ENCODE measurements at places on chromosomes 6 and 20. TPM values are rescaled to one million over a fixed set of nuclear protein-coding genes. Genes with fewer than 3 reads are reported as not detected.

- no peaks in the 10 kb centered on the region for H3K4me1 ChIP-seq
- H3K36me3 ChIP-seq, result no peaks in the 10 kb centered on the region
- H3K4me3 ChIP-seq, result no peak overlapping the region
- H3K27ac ChIP-seq, result no peak overlapping the region
- no peaks in the 10 kb centered on the region for H3K27me3 ChIP-seq
Observed at GRCh38 chr20:37480919-37481318, 40.1 kb upstream of the NNAT start.

GRCh38 chr20:36604952-36605398, 604 bp upstream of the RAB5IF start:
- peak overlapping the region; percentile 82 for H3K27ac ChIP-seq
- peak overlapping the region; percentile 56 for H3K4me3 ChIP-seq
- peaks cover 19% of the 10 kb centered on the region for H3K4me1 ChIP-seq
- peak; percentile 48 for DNase-seq
- no peaks in the 10 kb centered on the region for H3K27me3 ChIP-seq
- peaks cover 4% of the 10 kb centered on the region for H3K36me3 ChIP-seq

Gene SPDEF
- not detected for polyA plus RNA-seq

- H3K27ac ChIP-seq, result peak overlapping the region; percentile 84
- H3K4me3 ChIP-seq, result peak overlapping the region; percentile 89
- peaks cover 21% of the 10 kb centered on the region for H3K4me1 ChIP-seq
- DNase-seq, result no peak
- H3K36me3 ChIP-seq, result no peaks in the 10 kb centered on the region
- no peaks in the 10 kb centered on the region for H3K27me3 ChIP-seq
Observed at GRCh38 chr6:36195471-36196112, 952 bp upstream of the BRPF3 start.

- DNase-seq, result no peak
- H3K4me3 ChIP-seq, result no peak overlapping the region
- no peaks in the 10 kb centered on the region for H3K4me1 ChIP-seq
- H3K27ac ChIP-seq, result no peak overlapping the region
- no peaks in the 10 kb centered on the region for H3K36me3 ChIP-seq
Observed at GRCh38 chr6:168638468-168639271, 197.7 kb downstream of the SMOC2 start.

DNA sequence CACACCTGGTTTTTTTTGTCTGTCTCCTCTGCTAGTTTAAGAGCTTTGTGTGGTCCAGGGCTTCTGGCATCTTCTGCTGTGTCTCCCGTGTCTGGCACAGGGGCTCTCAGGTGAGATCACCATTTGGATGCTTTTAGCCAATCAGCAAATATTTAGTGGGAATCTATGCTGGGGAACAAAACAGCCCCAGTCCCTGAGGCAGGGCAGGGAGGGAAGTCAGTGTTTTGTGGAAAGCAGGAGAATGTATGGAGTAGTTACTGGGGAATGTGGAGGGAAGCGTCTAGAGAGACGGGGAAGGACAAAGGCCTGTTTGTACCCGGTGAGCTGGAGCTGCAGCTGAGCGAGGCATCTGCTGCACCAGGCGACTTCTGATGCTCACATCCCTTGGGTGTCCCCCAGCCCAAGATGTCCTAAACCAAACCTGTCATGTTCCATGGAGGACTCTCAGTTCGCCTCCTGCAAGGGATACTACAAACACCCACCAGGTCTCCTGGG, 49.3 kb upstream of the NNAT start:
- DNase-seq, result no peak
- no peaks in the 10 kb centered on the region for H3K27me3 ChIP-seq
- no peaks in the 10 kb centered on the region for H3K36me3 ChIP-seq
- H3K4me1 ChIP-seq, result no peaks in the 10 kb centered on the region
- no peak overlapping the region for H3K27ac ChIP-seq

DNA sequence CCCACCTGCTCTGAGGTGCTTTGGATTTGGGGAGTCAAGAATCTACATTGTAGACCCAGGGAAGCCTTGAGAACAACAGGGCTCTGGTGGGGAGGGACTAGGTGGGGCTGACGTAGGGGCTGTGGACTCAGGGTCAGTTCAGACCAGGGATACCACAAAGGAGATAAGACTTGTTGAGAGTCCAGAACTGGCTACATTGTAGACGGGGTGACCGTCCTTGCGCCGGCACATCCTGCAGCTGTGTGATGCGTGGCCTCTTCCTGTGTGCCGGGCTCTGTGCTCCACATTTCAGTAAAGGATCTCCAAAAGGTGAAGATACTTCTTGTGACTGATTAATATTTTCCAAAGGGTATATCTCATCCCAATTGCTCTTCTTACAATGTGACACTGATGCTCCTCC, 9.8 kb upstream of the TLDC2 start:
- no peaks in the 10 kb centered on the region for H3K27me3 ChIP-seq
- H3K4me1 ChIP-seq, result no peaks in the 10 kb centered on the region
- H3K4me3 ChIP-seq, result no peak overlapping the region
- H3K27ac ChIP-seq, result no peak overlapping the region
- no peaks in the 10 kb centered on the region for H3K36me3 ChIP-seq

DNA sequence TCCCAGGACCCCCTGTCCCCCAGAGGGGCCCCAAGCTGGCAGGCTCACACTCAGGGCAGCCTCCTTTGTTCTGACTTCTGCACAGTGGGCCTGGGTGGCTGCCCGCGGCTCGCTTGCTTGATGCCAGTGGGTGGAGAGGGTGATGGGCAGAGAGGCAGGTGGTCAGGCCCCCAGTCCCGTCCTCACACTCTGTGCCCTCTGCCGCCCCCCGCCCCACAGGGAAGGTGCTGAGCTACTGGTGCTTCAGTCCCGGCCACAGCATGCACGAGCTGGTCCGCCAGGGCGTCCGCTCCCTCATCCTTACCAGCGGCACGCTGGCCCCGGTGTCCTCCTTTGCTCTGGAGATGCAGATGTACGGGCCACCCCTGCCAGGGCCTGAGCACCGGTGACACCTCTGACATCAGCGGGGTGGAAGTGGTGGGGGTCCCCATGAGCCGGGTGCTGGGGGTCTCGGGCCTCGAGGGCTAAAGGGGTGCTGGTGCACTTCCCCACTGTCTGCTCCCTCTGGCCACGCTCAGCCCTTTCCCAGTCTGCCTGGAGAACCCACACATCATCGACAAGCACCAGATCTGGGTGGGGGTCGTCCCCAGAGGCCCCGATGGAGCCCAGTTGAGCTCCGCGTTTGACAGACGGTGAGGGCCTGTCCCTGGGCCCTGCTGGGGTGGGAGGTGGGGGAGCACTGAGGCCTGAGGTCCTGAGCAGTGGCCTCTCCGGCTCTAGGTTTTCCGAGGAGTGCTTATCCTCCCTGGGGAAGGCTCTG, 8.9 kb upstream of the TNFRSF6B start:
- H3K27ac ChIP-seq, result no peak overlapping the region
- no peaks in the 10 kb centered on the region for H3K27me3 ChIP-seq
- DNase-seq, result no peak
- no peak overlapping the region for H3K4me3 ChIP-seq
- no peaks in the 10 kb centered on the region for H3K36me3 ChIP-seq
- peaks cover 16% of the 10 kb centered on the region for H3K4me1 ChIP-seq

GRCh38 chr6:33570806-33571636, 9.1 kb downstream of the BAK1 start:
- H3K4me1 ChIP-seq, result peaks cover 21% of the 10 kb centered on the region
- H3K27me3 ChIP-seq, result no peaks in the 10 kb centered on the region
- peak overlapping the region; percentile 85 for H3K4me3 ChIP-seq

- H3K36me3 ChIP-seq, result no peaks in the 10 kb centered on the region
- peak; percentile 29 for DNase-seq
- H3K4me3 ChIP-seq, result no peak overlapping the region
- H3K4me1 ChIP-seq, result no peaks in the 10 kb centered on the region
- no peak overlapping the region for H3K27ac ChIP-seq
Observed at GRCh38 chr6:53240761-53241160, 92.1 kb upstream of the GCM1 start.

Gene THBD
- not detected for polyA plus RNA-seq

DNA sequence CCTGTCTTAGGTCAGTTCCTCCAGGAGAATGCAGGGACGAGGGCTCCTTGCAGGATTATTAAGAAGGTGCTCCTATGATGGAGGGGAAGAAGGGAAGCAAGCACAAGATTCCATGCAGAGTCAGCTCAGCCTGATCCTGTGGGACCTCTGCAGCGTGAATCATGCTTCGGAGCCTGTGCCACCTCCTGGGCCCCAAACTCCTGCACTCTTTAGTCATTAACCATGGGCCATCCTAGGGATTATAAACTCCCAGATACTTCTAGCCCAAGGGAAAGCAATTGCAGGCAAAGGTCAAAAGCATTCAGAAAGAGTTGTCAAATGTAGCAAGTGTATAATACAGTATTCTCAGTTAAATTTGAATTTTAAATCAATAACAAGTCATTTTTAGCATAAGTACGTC, 208.7 kb upstream of the PMEPA1 start:
- no peaks in the 10 kb centered on the region for H3K4me1 ChIP-seq
- DNase-seq, result no peak
- H3K27me3 ChIP-seq, result no peaks in the 10 kb centered on the region
- no peak overlapping the region for H3K27ac ChIP-seq
- no peaks in the 10 kb centered on the region for H3K36me3 ChIP-seq

DNA sequence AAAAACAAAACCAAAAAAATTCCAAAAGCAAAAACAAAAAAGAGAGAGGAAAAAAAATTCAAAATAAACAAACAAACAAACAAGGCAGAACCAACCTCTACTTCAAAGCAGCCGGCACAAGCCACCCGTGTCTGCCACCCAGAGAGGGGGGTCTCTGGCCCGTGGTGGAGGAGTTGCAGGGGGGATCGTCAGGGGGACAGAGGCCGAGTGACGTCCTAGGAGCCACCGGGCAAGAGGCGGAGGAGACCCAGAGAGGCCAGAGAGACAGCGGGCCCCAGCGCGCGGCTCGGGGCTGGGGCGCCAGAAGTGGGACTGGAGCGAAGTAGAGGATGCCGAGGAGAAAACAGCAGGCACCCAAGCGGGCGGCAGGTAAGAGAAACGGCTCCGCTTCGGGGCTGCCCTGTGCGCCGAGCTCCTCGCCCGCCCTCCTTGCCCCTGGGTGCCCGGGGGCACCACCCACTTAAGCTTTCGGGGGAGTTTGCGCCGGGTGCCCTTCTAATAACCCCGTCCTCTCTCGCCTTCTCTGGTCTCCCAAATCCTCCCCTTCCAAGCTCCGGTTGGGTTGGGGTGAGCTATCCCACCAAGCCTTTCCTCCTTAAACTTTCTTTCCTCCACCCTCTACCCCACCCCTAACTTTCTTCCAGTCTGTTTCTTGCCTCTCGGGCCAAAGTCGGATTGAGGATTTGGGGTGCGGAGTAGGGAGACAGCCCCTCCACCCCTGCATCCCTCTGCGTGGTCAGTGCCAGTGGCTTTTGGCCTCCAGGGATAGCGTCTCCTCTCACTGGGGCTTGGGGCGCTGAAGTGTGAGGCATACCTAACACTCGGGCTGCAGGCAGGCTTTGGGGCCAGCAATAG, 1.0 kb downstream of the TSHZ2 start:
- H3K36me3 ChIP-seq, result no peaks in the 10 kb centered on the region
- peak; percentile 49 for DNase-seq
- H3K4me3 ChIP-seq, result peak overlapping the region; percentile 65
- peak overlapping the region; percentile 97 for H3K27ac ChIP-seq
- peaks cover 3% of the 10 kb centered on the region for H3K27me3 ChIP-seq

DNA sequence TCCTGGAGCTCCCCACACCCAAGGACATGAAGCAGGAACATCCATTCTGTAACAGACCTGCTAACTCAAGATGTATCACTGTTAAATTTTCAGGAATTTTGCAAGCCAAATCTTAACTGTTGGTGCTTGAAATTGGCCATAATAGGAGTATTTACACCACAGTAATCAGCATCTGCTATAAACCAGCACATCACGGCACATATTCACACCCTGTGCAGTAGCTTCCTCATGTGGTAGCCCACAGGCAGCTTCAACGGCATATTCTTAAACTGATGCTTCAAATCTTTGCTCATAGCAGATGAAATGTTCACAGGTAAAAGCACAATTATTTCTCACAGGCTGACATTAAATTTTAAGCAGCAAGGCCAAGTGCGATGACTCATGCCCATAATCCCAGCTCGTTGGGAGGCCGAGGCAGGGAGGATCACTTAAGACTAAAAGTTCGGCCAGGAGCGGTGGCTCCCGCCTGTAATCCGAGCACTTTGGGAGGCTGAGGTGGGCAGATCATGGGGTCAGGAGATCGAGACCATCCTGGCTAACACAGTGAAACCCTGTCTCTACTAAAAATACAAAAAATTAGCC, 43.5 kb upstream of the LYRM2 start:
- no peaks in the 10 kb centered on the region for H3K27me3 ChIP-seq
- H3K4me3 ChIP-seq, result no peak overlapping the region
- DNase-seq, result no peak
- H3K27ac ChIP-seq, result no peak overlapping the region
- H3K4me1 ChIP-seq, result no peaks in the 10 kb centered on the region

DNA sequence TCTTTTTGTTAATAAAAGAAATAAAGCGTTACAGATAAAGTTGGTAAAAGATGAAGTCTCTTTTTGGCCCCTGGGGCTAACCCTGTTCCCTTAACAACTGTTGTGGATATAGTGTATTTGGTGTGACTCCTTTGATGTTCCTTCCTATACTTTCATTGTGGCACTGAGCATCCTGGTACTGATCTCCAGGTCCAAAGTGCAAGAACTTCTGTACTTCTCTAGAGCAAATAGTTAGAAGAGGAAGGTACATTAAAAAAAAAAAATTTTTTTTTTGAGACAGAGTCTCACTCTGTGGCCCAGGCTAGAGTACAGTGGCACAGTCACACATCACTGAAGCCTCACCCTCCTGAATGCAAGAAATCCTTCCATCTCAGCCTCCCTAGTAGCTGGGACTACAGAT, 6.2 kb downstream of the POFUT1 start:
- H3K36me3 ChIP-seq, result peaks cover 64% of the 10 kb centered on the region
- DNase-seq, result no peak
- no peaks in the 10 kb centered on the region for H3K4me1 ChIP-seq
- no peak overlapping the region for H3K4me3 ChIP-seq
- H3K27ac ChIP-seq, result no peak overlapping the region

Gene CCM2L
- not detected for polyA plus RNA-seq

Gene TP53TG5
- 0.14 TPM for polyA plus RNA-seq

Gene OR2J3
- not detected for polyA plus RNA-seq

DNA sequence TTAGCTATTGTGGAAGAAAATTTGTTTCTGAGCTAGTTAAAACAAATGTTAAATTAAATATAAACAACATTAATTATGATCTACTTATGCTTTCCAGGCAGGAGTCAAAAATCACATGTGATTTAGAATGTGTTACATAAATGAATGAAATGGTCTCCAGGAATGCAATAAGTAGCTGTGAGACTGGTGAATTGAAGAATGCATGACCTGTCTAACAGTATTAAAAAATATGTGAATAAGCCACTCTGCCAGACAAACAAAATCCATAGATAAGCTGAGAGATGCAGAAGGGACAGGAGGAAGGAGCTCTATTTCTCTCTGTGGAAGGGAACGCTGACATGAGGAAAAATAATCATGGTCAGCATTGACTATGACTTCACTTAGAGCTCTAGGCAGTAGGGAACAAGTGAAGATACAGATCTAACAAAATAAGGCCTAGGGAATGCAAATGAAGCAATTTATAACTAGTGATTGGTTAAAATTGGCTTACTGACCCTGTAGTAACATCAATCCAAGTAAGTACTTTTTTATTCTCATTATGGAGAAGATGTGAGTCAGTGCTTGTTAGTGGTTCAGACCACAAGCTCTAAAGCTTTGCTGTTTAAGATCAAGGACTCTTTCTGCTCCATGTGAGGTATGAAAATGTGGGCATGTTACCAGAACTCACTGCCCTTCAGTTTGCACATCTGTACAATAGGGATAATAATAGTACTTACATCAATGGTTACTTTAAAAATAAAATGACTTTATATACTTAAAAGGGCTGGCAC, 432.6 kb downstream of the MMUT start:
- H3K27ac ChIP-seq, result no peak overlapping the region
- H3K27me3 ChIP-seq, result no peaks in the 10 kb centered on the region
- H3K4me1 ChIP-seq, result no peaks in the 10 kb centered on the region
- H3K4me3 ChIP-seq, result no peak overlapping the region

GRCh38 chr6:33271468-33272274, at the start of the genes RPS18 and VPS52:
Gene RPS18 (plus strand): TSS chr6:33272075. CDS start chr6:33272120, 45 bp downstream.
Gene VPS52 (minus strand): TSS chr6:33271876. CDS start chr6:33271675, 201 bp downstream.
- peaks cover 44% of the 10 kb centered on the region for H3K4me1 ChIP-seq
- DNase-seq, result peak; percentile 85
- no peaks in the 10 kb centered on the region for H3K27me3 ChIP-seq
- peak within 1 kb of the TSS; percentile 93 for H3K4me3 ChIP-seq
- peak within 1 kb of the TSS; percentile 91 for H3K27ac ChIP-seq
- H3K36me3 ChIP-seq, result peaks cover 21% of the 10 kb centered on the region
